Stimulated activated memory B cell treated with anti-CD40 and anti-IgM and Interleukin-4, amounts not matched to agents 10 μg/mL and 1 μg/mL and 100 μg/mL, for 72 hours (primary cell): ENCODE measurements at places on chromosomes 1 and 21.

- peak; percentile 96 for ATAC-seq
Observed at GRCh38 chr1:224203243-224204016, 20.4 kb downstream of the DEGS1 start.

GRCh38 chr1:66247415-66248208 is 286.3 kb upstream of the SGIP1 start:
- peak; percentile 81 for ATAC-seq

DNA sequence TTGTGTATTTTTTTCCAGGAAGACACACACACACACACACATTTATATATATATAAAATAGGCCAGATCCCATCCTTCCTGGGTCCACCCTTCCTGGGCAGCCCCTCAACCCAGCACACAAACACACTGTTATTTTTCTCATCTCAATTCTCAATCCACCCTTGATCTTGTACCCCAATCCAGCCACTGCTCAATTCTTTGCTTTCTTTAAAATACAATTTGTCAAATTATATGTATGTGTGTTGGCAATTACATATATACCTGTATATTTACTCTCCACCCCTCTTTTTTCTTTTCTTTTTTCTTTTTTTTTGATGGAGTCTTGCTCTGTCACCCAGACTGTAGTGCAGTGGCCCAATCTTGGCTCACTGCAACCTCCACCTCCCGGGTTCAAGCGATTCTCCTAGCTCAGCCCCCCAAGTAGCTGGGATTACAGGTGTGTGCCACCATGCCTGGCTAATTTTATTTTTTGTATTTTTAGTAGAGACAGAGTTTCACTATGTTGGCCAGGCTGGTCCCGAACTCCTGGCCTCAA is 88.3 kb downstream of the DHRS3 start:
- ATAC-seq: no peak

DNA sequence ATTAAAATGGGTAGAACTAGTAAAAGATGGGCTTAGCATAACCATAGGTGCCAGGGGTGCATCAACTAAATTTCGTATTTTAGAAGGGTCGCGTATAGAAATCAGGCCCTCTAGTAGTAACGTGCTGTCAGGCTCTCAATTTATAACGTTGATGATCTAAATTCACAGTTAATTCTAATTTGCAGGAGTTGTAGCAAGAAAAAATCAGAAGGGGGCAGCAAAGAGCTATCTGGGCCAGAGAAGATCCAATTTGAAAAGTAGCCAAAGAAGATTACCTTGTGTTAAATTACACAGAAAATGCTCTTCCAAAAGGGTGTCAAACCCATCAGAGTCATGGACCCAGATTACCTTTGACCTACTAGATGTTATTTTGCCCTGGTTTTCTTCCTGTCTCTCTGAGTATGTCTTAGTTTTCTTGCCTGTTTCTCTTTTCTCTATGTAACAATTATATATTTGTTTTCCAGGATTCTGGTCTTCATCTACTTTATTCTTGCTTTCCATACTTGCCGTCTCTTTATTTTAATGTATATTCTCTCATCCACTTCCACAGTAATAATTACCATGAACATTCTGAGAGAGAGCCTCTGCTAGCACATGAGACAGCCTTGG is 1030.9 kb downstream of the AMY1C start:
- no peak for ATAC-seq

DNA sequence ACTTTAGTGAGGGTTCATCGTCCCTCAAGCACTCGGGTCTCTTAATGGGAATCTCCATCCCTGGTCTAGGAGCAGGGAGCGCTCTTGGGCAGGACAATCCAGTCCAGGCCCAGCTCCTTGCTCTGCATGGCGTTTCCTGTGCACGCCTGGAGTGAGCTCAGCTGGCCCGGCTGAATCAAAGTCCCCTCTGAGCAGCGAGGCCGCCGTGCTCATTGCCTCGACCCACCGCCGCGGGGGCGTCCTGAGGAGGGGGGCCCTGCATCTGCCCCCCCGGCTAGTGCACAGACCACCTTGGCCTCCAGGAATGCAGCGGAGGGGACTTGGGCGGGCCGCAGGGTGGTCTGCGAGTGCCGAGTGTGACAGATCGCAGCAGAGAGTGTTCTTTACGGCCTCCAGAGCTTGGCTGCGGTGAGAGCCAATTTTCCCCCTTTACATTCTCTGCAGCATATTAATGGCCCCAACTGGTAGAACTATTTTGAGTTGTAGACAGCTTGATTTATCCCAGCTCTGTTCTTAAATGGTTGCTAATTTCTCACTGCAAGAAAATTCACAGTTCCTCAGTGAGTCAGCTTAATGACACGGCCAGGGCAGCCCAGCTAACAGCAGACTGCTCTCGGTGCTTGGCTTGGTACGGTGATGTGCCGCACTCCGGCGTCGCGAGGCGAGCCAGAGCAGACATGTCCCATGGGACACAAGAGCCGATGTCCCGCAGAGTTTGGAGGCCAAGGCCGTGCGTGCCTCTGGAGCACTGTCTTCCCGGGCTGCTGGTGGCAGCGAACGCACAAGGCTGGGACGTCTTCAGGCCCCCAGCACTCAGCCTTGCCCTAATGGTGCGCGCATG is 39.8 kb downstream of the SNAP47 start:
- no peak for ATAC-seq

- no peak for ATAC-seq
Observed at GRCh38 chr1:41715441-41716095, 203.2 kb downstream of the HIVEP3 start.

- ATAC-seq: no peak
Observed at GRCh38 chr1:170704256-170704655, 40.3 kb downstream of the PRRX1 start.

DNA sequence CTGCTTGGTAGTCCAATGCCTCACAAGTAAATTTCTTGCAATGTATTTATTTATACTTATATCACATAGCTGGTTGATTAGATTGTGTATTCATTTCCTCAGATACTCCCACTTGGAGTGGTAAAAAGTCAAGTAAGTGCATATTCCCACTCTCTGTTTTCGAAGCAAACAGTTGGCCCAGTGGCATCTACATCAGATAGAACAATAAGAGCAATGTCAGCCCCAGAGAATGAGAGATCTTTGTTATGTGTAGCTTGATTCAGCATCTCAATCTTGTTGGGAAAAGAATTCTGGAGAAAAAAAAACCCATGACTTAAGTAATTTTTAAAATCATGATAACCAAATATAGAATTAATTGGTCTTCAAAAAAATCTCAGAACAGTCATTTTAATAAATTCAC is 25.5 kb downstream of the RGL1 start:
- no peak for ATAC-seq

- no peak for ATAC-seq
Observed at GRCh38 chr1:65964123-65964522, 171.4 kb downstream of the PDE4B start.

GRCh38 chr1:192477630-192478029 is 97.9 kb upstream of the RGS1 start:
- no peak for ATAC-seq

DNA sequence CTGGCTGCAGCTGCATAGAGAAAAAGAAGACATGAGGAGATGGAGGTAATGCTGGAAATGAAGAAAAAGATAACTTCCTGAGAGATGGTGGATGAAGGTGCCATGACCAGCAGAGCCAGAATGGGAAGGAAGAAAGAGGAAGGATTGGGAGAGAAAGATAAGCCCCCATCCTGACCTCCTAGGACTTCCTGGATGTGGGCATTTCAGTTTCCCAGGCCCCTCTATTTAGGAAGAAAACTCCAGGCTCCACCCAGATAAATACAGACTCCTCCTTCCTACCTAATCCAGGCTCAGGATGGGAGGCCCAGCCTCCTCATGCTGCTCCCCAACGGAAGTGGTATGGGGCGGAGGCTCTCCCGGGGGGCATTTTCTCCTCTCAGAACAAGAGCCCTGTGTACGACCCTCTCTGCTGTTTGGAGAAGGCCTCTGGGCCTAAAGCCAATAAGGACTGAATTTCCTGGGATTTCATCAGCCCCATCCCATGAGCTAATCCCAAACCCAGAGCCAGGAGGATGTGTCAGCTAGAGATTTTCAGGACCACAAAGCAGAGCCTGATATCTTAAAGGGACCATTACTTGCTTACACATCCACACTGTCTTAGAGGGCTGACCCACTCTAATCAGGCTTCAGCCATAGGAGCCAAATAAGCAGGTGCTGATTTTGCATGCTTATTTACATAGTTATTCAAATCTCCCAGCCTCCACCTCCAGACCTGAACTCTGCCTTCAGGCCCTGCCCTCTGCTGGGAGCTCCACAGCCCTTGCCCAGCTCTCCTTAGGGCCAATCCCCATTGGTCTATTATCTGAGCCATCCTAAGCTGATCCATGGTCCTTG is 5.1 kb upstream of the ARHGEF2 start:
- peak; percentile 79 for ATAC-seq

- no peak for ATAC-seq
Observed at GRCh38 chr1:176791906-176792305, 328.9 kb downstream of the PAPPA2 start.

DNA sequence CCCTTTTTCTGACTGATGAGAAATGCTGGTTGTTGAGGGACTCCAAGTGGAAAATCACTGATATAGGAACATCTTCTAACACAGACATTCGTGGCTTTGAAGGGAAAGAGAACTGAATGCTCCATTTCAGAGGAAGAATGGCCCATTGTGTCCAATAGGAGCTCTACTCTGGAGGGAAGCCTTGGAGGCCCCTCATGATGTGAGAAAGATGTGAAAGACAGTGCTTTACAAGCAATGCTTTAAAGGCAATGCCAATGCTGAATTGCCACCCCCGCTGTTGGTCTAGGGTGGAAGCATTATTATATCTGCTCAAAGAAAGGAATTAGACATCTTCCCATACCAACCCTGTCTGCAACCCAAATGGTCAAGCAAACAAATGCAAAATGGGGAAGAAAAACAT is 13.7 kb downstream of the NMNAT2 start:
- no peak for ATAC-seq

DNA sequence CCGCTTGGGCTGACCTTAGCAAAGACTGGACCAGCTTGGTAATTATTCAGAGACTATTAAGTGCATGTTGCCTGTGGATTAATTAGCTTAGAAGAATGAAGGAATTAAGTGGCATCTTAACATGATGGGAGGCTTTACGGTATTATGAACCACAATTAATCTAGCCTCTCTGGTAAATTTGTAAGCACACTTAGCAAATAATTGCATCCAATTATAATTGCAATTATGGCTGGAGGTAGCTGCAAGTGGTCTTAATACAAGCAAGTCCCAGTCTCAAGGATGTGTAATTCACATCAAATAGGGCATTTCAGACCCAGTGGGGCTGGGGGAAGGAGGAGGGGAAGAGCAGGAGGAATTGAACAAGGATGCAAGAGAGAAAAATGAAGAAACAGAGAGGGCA is 151.6 kb downstream of the CNIH3 start:
- no peak for ATAC-seq

DNA sequence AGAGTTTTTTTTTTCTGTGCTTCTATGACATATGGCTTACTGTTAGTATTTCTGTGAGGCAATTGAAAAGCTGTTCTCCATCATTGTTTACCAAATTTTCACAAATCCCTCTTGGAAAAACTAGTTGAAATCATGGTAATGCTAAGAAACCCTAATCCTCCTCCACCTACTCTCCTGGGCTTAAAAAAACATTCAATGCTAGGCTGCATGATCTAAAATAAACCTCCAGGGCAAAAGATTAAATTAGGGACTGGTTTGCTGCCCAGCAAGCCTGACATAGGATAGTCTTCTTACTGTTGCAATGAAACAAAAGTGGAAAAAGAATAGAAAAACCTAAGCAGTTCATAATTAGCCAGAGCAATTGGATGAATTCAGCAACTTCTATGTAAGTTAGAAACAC is 16.1 kb downstream of the C1orf52 start:
- ATAC-seq: no peak

DNA sequence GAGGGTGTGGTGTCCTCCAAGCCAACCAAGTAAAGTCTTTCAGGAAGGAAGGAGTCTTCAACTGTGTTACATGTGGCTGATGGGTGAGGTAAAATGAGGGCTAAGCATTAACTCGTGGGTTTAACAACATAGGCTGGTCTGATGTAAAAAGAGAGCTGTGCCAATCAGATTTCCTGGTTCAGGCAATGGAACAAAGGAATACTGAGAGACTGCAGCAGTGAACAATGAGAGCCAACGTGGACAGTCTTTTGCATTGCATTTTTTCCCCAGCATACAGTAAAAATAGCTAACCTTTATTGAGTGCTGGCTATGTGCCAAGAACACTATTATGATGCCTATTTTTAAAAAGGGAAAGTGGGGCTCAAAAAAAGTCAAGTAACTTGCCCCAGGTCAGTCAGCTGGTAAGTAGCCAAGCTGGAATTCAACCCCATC is 31.1 kb downstream of the DLGAP3 start:
- no peak for ATAC-seq

GRCh38 chr1:38000529-38001455 is 4.5 kb downstream of the FHL3 start:
- no peak for ATAC-seq

GRCh38 chr21:25885405-25885804 is 150.6 kb downstream of the GABPA start:
- ATAC-seq: no peak

DNA sequence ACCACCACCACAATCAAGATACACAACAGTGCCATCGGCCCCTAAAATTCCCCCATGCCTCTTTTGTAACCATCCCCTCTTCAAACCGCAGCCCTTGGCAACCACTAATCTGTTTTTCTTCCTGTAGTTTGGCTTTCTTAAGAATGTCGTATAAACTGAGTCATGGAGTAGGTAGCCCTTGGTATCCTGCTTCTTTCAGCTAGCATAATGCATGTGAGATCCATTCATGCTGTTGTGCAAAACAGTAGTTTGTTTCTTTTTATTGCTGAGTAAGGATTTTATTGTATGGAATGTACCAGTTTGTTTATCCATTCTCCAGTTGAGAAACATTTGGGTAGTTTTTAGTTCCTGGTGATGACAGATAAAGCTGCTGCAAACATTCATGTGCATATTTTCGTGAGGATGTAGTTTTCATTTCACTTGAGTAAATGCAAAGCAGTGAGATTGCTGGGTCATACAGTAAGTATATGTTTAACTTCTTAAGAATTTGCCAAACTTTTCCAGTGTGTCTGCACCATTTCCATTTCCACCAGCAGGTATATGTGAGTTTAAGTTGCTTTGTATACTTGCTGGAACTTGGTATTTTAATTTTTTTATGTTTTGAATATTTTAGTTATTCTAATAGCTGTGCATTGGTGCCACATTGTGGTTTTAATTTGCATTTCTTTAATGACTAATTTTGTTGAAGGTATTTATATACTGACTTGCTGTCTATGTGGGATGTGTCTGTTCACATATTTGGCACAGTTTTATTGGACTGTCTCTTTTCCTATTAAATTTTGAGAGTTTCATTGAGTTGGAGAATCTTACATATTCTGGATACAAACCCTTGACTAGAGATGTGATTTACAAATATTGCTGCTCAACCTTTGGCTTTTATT is 148.4 kb upstream of the MAP1LC3C start:
- ATAC-seq: no peak
